Tongue (tissue), 3 donors: ENCODE measurements at places on chromosomes 3 and 15. TPM values are rescaled to one million over a fixed set of nuclear protein-coding genes. Genes with fewer than 3 reads are reported as not detected.
A peak's percentile ranks its signal among the peaks of the same experiment; 100 is the strongest.

STRIT1 gene
- 3.9 TPM for total RNA-seq

GRCh38 chr3:33363113-33363800 is 76.9 kb downstream of the UBP1 start:
- DNase-seq: no peak

AP4E1 gene
- total RNA-seq: 14.2 TPM

DNA sequence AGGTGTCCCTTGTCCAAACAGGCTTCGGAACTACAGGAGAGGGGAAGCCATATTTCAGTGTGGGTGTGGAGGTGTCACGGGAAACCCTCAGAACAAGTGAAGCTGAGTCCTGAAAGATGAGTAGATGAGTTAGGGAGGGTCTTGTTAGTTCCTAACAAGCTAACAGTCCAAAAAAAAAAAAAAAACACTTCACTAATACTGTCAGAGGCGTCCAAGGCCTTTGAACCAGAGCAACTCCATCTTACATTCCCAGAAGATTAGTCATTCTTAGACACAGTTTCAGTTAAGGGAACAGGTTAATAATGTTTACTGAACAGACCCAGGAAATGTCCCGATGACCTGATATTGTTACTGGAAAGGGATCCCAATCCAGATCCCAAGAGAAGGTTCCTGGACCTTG is 7.0 kb upstream of the ATP8B4 start:
- DNase-seq: no peak

DNA sequence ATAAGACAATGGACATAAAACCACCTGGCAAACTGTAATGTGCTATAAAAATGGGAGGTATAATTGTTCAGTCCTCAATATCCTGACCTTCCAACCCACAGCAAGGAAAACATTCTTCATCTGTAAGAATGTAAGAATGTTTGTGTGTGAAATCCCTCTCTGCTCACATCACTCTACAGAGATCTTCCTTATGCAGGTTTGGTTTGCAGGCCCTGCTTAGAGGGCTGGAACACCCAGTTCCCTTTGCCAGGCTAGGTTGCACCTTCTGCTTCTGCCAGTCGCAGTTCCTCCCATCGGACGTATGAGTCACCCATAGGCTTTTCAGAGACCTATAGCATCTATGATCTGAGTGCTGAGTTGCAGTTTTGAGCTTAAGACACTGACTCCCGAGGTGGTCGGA is 24.1 kb upstream of the MINAR1 start:
- DNase-seq: no peak

GMNC gene
- 0.51 TPM for total RNA-seq

DNA sequence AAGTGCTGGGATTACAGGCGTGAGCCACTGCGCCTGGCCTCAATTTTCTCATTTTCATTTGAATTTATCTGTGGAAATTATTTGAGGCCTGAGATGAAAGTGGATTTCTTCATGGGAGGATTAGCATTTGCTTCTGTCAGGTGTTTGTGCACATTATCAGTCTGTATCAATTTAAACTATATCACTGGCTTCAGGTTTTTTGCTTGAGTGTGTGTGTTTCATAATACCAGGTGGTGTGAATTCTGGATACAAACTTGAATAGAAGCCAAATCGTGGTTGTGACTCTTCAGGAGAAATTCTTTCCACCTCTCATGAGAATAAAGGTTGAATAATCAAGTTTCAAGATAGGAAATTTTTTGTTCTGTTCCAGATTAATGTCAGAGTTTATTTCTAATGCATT is 56.4 kb downstream of the CGGBP1 start:
- no peak for DNase-seq

FBXL22 gene
- total RNA-seq: 21.7 TPM

GRCh38 chr15:36256404-36256807 is 323.0 kb upstream of the CDIN1 start:
- DNase-seq: no peak

- DNase-seq: no peak
Observed at GRCh38 chr15:98957655-98958054, 49.9 kb downstream of the PGPEP1L start.

GOLGA6A gene
- total RNA-seq: not detected

DNA sequence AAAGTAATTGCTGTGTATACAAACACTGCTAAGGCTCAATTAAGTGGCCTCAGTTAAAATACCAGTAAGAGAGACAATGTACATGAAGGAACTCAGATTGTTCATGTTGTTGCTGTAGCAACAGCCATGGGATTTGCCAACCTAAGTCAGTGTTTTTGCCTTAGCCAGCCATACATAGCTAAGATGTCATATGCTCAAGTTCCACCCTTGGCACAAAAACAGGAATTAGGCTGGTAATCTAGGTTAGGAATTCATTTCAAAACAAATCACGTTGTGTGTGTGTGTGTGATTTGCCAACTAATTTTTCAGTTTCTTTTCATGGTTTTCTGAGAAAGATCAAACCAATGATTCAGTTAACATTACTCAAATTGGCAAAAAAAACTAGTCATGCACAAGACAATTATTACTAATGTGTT is 143.7 kb upstream of the KCNMB2 start:
- peak; percentile 78 for DNase-seq

DNA sequence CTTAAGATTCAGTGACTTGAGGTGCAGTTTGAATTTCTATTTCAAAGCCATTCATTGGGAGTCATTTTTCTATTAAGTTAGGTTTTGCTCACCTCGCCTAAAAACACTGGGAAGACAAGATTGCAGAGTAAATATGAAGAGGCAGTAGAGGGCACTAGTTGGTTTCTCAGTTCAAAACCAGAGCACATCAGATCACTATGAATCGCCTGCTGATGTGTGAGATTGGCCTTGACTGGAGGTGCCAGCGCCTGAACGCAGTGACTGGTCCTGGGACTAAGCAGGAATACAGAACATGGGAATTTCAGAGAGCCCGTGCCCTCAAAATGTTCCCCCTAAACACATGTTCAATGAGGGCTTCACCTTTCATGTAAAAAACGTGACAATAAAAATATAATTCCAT is 229.0 kb downstream of the ITPR1 start:
- DNase-seq: peak; percentile 69

HGD gene
- total RNA-seq: 2.5 TPM

KBTBD13 gene
- total RNA-seq: 2.6 TPM

- no peak for DNase-seq
Observed at GRCh38 chr15:69533522-69533921, 80.9 kb downstream of the RPLP1 start.

- no peak for DNase-seq
Observed at GRCh38 chr3:172707030-172707429, 3.8 kb downstream of the NCEH1 start.

LMCD1 gene
- total RNA-seq: 321 TPM

DNA sequence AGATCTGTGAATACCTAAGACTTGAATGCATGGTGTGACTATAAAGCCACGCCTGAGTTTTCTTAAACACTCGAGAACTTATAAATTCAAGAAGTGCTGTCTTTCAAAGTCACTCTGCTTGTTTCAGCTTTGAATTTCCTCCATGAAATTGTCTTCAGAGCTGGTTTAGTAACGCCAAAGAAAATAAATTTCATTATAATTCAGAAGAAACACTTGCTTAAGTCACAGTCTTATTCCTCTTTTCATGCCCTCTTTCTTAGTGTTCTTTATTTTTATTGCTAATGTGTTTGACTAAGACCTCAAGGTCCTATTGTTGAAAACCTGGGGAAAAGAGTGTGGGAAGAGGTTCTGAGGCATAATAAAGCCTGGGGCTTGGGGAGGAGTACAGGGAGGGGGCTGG is 3.3 kb upstream of the RCN2 start:
- no peak for DNase-seq

GRCh38 chr3:195040773-195041520 is 230.0 kb downstream of the XXYLT1 start:
- no peak for DNase-seq

BMF gene
- total RNA-seq: 20.1 TPM

DNA sequence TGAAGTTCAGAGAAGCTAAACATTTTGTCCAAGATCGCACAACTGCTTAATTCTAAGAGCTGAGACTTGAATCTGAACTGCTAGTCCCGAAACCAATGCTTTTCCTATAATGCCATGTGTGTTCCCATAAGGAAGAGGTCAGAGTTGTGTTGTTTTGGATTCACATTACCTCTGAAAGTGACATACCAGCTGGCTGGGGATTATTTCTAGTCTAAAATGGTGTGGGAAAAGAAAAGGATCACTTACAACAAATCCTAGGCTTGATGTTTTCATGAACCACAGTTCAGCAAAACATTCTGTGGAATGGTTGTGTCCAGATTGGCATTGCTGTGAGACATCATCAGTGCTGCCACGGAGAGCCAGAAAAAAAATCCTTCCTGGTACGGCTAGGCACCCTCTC is 35.0 kb upstream of the LRRC3B start:
- peak; percentile 83 for DNase-seq

DNA sequence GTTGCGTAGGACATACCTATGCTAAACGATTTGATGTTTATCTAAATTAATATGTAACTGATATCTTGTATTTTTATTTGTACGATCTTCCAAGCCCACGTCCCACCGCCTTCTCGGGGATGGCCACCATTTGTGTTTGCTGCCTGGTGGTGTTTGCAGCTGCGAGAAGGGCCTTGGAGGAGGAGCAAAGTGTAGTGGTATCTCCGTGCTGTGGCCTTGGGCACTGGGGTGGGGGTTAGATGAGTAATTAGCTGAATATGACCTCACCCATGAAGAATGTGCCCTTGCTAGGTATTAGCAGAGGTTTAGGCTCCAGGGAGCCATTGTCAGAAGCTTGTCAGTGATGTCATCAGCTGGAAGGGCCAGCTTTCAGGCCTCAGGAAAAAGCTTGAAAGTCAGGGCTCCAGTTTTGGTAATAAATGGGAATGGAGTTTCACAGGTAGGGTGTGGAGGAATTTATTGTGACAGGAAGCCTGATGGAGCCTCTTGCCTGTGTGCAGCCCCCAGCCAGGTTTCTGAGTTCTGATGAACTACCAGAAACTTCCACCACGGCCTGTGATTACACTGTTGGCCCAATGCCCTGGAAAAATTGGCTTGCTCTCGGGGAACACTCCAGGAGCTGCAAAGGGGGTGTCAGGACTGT is 41.0 kb downstream of the FLNB start:
- DNase-seq: peak; percentile 75

- peak; percentile 64 for DNase-seq
Observed at GRCh38 chr3:17179381-17180205, 294.8 kb downstream of the PLCL2 start.

GRCh38 chr3:115246461-115247020 is 99.5 kb upstream of the ZBTB20 start:
- peak; percentile 68 for DNase-seq

DNA sequence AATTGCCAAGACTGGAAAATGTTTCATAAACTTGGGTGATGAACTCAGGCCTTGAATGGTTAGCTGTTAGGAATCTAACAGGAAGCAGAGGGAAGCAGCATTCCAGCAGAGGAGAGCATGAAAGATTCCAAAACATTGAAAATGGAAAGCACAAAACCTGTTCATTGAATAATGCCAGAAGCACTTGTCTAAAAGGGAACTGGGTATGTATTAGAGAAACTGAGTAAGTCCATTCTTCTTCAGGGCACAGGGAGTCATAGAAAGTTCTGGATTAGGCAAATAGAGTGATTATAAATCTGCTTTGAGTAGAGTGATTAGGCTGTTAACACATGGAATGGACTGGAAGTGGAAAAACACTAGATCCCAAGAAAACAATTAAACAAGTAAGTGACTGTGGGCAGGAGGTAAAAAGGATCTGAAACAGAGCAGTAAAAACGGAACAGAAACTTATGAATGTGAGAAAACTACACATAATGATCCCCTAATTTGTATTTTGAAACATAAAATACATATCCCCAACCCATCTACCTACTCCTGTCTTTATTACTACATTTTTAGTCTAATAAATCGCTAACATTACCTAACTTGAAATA is 343.4 kb downstream of the TBC1D5 start:
- no peak for DNase-seq

DAZL gene
- total RNA-seq: not detected

DNA sequence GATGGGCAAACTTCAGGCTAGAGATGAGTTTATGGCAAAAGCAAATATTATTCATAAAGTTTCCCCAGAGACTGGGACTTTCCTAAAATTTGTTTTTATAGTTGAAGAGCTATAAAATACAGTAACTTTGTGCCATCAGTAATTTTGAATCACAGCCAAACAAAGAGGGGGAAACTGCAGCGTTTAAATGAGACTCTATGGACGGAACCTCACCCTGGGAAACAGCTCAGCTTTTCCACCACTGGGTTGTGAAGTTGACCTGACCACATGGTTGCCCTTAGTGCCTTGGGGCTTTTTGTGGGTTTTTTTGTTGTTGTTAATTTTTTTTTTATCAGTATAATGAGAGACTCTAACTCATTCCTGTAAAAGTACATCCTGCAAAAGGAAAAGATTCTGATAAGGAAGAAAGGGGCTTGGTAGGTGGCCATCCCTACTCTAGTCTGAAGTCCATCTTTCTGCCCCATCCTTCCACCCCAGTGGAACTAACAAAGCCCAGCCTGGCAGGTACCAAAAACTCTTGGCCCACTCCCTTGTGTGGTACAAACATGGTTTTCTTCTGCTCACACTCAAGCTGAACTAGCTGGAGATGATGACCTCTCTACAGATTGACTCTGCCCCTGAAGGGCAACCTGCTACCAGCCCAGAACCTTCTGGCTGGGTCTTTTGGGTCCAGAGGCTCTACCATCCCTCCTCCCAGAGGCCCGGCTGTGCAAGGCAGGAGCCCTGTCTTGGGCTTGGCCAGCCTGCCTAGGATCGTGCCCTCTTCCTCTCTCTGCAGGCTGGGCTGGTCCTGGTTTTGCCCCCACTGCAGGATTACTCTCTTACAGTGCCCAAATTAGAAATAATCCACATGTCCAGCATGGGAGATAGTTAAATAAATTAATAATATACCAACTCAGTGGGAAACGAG is 41.2 kb downstream of the RLBP1 start:
- no peak for DNase-seq

KNG1 gene
- total RNA-seq: not detected

ATP13A4 gene
- 32.7 TPM for total RNA-seq

GRCh38 chr3:197028728-197029510 is 698 bp downstream of the MELTF start:
- peak; percentile 19 for DNase-seq

CEP97 gene
- 34.9 TPM for total RNA-seq

PLOD2 gene
- 27.7 TPM for total RNA-seq

DNA sequence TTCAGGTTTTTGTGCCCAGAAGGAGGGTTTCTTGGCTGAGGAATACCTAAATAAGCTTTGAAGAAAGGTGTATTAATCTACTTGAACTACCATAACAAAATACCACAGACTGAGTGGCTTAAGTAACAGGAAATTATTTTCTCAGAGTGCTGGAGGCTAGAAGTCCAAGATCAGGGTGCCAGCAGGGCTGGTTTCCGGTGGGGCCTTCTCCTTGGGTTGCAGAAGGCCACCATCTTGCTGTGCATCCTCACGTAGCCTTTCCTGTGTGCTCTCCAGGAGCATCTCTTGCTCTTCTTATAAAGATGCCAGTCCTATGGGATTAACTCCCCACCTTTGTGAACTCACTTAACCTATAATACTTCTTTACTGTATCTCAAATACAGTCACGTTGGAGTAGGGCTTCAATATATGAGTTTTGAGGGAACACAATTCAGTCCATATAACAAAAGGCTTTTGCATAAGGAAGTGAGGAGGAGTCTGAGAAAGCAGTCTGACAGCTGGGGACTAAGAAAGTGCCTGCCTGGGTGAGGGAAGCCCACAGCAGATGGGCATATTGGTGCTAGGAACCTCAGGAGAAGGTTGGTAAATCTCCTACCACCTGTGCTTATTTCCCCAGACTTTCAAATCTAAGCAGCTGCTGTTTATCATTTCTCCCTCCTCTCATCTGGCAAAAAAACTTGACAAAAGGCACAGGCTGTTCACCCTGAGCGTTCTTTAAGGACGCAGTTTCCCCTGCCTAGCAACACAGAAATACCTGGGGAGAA is 89.6 kb upstream of the CBLB start:
- peak; percentile 19 for DNase-seq

WDR76 gene
- 11.7 TPM for total RNA-seq
